ENCODE measurements at places on chromosomes 4 and X. TPM values are rescaled to one million over a fixed set of nuclear protein-coding genes. Genes with fewer than 3 reads are reported as not detected.

DNA sequence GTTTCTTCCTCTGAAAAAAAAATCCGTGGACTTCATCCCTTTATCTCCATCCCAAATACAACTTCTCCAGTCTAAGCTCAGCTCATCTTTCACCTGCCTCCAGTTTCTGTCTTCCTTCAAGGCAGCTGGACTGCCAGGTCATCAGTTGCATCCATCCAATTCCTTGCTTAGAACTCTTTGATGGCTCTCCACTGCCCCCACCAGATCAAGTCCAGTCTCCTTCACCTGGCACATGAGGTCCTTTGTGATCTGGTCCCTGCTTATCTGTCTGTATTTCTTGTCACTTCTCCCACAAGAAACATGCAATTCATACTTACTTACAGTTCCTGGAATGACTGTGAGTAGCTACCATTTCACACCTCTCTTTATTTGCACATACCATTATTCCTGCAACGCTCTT, 33.8 kb downstream of the OTUD6A start:
- no peak for DNase-seq

GRCh38 chr4:187565416-187565815, 430.2 kb upstream of the ZFP42 start:
- no peak for DNase-seq

- no peak for DNase-seq
Observed at GRCh38 chrX:78237127-78237526, 90.3 kb downstream of the CYSLTR1 start.

DNA sequence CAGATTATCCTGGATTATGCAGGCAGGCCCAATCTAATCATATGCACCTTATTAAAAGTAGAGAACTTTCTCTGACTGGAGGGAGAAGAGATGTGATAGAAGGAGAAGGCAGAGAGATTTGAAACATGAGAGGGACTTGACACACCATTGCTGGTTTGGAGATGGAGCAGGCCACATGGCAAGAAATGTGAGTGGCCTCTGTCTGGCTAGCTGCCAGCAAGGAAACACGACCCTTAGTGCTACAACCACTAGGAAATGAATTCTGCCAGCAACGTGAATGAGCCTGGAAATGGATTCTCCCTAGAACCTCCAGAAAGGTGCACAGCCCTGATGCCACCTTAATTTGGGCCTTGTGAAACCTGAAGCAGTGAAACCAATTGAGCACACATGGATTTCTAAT, 79.5 kb upstream of the MBNL3 start:
- DNase-seq: no peak

GRCh38 chrX:15804563-15804962, 14.3 kb downstream of the ZRSR2 start:
- DNase-seq: no peak

Gene HELT
- total RNA-seq: not detected

- DNase-seq: no peak
Observed at GRCh38 chr4:149065753-149066152, 623.5 kb upstream of the NR3C2 start.

DNA sequence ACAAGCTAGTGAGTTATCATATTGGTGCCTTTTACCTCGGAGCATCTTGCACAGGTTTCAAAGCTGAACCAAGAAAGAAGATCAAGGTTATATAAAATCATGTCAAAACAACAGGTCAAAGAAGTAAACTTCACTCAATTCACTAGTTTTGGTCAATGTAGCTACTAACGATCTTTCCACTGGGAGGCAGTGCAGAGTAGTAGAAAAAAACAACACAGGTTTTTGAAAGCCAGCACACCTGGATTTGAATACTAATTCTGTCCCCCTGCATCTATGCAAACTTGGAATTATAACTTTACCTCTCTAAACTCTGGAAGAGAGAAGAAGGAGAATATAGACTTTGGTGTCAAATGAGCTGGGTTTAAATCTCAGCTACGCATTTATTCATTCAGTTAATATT, 266.1 kb downstream of the GRIA3 start:
- DNase-seq: no peak

Gene IGFBP7
- total RNA-seq: 862 TPM

- no peak for DNase-seq
Observed at GRCh38 chr4:10082459-10083272, 33.9 kb downstream of the WDR1 start.

Gene PITX2
- not detected for total RNA-seq

DNA sequence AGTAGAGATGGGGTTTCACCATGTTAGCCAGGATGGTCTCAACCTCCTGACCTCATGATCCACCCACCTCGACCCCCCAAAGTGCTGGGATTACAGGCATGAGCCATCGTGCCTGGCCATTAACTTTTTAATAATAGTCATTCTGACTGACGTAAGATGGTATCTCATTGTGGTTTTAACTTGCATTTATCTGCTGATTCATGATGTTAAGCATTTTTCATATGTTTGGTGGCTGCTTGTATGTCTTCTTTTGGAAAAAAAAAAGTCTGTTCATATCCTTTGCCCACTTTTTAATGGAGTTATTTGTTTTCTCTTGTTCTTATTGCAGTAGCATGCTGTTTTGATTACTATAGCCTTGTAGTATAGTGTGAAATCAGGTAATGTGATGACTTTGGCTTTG, 45.8 kb downstream of the ANXA10 start:
- DNase-seq: no peak

Gene CACNA1F
- total RNA-seq: not detected

Gene TMPRSS11B
- not detected for total RNA-seq

GRCh38 chr4:19455196-19455595, 796.5 kb upstream of the SLIT2 start:
- no peak for DNase-seq

GRCh38 chr4:42816189-42816879, 76.2 kb upstream of the GRXCR1 start:
- DNase-seq: no peak

Gene ABLIM2
- total RNA-seq: 24.9 TPM
